NCI-H187 treated with DMSO at 0.1 percent for 48 hours (cell line): ENCODE measurements at places on chromosomes 7 and 10.

DNA sequence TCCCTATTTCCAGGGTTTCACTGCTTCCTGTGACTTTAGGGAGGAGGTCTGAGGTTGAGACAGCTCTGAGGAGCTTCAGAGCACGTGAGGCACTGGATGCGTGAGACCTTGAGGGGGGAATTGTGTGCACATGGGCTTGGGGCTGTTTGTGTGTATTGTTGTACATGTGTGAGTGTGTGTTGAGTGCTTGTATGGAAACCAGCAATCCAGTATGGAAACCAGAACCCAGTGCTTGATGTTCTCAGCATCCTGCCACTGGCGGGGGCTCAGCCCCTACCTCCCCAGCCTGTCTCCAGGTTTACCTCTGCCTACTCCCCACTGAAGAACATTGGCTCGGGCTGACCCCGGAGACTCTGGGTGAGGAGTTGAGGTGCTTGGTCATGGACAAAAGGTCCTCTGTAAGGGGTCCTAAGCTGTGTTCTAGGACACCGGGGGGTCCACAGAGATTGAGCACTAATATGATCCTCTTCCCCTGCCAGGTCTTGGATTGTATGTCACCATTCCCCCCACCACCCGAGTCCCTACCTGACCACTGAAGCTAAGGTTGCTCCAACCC lies 20.8 kb downstream of the SFTPD start:
- DNase-seq: no peak

DNA sequence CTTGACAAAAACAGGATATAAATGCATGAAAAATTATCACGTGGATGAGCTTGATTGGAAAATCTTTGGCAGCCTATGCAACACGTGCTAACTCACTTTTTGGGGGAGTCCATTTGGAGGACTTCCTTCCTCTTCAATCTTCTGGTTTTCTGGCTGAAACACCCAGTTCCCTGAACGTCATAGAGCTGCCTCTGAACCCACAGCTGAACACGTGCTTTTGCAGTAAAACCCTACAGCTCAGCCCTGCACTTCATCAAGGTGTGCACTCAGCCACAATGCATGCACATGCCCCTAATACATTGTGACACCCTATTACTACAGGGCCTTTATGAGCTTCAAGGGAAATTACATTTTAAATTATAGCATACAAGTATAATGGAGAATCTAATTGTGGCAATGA lies 808.7 kb upstream of the AUTS2 start:
- DNase-seq: no peak

DNA sequence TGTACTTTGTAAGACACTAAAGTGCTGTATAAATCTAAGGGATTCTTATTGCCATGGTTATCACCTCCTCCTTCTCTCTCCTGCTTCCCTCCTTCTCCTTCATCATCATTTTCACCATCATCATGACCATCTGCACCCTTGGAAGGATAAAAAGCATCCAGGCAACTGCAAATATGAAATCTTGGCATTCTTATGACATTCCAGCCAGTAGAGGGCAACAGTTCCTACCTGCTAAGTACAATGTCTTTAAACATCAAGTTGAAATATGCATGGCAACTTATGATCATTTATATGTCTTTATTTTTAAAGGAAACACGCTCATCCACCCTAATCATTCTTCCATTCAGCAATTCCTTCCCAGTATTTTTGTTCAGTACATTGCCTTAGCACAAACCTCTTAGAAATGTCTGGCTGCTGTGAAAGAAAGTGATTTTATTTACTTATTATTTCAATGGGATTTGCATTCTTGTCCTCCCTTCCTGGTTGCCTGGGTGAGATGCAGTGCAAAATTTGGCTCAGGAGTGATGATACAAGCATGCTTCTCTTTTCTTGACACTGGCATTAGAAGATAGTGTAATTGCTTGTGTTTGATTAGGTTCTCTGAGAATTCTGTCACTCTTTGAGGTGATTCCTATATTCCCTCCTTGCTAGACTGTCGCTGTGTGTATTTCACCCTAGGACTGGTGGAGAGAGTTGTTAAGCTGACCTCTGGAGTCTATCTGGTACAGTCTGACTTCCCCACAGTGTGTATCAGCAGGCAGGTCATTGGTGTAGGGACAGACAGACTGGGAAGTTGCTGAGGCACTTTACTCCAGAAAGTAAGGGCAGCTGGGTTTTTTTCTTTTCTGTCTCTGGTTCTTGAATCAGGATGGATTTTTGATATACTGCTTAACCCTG lies 188.5 kb upstream of the BMPER start:
- no peak for DNase-seq

DNA sequence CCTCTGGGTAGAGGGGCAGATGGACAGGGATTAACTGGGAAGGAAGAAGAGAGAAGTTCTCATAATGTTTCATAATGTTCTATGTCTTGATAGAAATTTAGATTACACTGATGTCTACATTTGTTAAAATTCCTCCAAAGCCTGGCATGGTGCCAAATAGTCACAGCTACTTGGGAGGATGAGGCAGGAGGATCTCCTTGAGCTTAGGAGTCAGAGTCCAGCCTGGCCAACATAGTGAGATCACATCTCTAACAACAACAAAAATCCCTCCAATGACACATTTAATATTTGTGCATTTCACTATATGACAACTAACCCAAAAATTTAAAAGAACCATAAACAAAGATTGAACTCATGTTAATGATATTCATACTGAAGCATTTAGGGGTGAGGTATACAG lies 33.0 kb upstream of the PPP1R3C start:
- no peak for DNase-seq

DNA sequence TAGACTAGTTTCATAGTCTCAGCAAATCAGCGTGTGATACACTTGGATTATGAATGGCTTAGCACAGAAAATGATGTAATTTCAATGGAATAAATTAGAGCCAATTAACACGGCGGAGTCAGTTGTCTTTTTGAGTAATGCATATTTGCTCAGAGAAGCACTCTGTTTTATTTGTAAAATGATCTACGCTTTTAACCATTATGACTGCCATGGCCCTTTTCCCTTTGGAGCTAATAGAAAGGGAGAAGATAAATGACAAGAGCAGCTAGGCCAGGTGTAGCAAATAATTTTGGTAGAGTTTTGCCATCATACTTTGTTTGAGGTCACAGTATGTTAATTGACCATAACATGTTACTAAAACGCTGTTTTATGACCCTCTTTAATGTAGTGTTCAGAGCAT lies 86.8 kb downstream of the GPR158 start:
- peak; percentile 55 for DNase-seq
